ENCODE measurements at places on chromosomes 11 and 22.
A peak's percentile ranks its signal among the peaks of the same experiment; 100 is the strongest.

- DNase-seq = no peak
These were observed 39.4 kb upstream of the RBX1 start for GRCh38 chr22:40911772-40912171.

GRCh38 chr11:119195680-119196079 is 10.4 kb downstream of the NHERF4 start:
- DNase-seq = no peak

DNA sequence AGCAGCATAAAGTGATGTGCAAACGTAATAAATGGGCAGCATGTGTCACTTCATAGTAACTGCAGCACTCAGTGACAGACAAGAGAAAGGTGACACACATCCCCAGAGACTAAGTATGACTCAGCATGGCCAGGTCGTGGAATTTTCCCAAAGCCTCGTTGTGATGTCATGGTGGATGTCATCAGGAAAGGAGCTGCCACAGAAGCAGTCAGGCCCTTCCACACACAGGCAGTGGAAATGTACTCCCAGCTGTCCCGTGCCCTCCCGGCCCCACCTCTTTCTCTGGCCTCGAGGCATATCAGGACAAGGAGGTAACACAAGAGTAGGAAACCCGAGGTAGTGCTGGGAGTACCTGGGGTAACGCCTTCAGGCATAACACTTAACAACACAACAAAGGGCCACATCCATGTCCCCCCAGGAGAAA is 8.1 kb downstream of the PC start:
- no peak for DNase-seq

GRCh38 chr22:19571207-19571795 is 47.1 kb upstream of the CLDN5 start:
- DNase-seq = no peak

DNA sequence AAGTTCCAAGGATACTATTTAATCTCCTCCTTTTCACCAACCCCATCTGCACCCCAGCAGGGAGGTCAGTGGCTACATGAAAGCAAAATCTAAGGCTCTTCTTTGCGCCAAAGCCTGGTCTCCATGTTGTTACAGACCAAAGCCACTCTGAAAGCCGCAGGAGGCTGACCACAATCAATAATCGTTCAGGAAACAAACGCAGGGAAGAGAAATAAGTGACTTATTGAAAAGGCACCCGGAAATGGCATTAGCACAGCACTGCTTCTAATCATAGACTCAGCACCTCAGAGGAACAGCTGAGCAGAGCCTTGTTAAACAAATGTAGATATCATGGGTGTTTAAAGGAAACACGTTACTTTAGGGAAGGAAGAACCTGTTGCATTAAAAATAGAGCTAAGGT is 183.9 kb downstream of the KIRREL3 start:
- no peak for DNase-seq

DNA sequence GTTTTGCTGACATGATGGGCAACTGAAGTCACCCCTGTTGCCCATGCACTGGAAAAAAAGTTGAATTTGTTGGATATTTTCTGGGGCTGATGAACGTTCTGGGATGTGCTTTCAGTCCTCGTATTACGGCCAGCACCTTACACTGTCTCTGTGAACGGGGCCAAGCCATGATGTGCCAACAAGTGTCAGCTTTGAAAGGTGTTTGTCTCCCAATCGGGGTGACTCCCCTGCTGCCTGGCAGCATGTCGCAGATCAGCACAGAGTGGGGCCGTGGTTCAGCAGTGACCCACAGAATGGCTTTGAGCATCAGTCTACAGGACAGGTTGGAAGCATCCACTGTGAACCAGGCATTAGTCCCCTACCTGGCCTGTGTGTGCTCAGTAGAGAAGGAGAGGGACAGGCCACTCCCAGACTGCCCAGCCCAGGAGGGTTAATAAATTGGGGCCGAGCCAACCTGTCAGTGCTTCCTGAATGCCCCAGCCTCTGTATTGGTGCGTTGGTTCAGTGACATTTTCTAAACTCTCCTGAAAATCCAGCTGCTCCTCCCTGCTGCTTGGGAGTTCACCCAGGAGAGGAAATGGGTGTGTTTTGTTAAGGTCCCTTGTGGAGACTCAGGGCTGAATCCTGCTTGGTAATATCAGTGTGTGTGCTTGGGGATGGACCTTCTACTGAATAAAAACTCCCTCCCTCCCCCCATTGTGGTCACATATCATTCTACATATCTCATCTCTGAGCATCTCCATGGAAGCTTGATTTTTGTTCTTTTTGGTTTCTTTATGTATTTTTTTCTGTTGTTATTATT is 50.7 kb upstream of the TTC12 start:
- no peak for DNase-seq

DNA sequence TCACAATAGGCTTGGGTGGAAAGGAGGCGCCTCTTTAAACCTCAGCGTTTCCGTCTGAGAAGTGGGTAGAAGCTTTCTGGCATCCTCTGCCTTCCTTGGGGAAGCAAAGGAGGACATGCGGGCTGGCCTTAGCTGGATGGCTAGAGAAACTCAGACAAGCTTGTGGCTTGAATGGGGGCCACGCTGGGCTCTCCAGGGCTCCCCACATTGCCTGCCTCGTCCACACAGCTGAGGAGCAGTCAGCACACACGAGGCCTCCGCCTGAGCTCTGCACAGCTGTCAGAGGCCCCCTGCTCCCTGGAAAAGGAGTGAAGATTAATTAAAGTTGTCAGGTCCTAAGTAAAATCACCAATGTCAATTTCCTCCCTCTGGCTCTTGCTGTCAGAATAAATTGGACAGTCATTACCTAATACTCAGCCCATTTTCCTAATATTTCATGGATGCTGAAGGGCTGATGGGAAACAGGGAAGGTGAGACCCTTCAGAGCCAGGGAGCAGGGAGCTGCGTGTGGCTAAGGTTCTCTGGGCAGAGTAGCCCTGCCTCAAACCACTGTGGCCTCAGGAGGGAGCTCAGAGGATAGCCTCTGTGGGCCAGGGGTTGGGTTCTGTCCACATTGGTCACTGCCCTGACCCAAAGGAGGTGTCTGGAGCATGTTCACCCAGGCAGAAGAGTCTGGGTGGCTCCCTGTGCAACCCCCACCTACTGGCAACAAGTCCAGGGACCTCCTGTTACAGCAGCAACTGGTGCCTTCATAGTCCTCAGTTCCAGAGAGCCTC is 118.3 kb upstream of the CD82 start:
- no peak for DNase-seq

GRCh38 chr11:66568124-66568916 is at the start of gene CTSF:
Gene CTSF, minus strand, starts transcription at chr11:66568606. Its CDS starts 120 bp downstream, at chr11:66568486.
- DNase-seq = peak; percentile 64

GRCh38 chr11:95417832-95418231 is 186.8 kb upstream of the SESN3 start:
- no peak for DNase-seq

DNA sequence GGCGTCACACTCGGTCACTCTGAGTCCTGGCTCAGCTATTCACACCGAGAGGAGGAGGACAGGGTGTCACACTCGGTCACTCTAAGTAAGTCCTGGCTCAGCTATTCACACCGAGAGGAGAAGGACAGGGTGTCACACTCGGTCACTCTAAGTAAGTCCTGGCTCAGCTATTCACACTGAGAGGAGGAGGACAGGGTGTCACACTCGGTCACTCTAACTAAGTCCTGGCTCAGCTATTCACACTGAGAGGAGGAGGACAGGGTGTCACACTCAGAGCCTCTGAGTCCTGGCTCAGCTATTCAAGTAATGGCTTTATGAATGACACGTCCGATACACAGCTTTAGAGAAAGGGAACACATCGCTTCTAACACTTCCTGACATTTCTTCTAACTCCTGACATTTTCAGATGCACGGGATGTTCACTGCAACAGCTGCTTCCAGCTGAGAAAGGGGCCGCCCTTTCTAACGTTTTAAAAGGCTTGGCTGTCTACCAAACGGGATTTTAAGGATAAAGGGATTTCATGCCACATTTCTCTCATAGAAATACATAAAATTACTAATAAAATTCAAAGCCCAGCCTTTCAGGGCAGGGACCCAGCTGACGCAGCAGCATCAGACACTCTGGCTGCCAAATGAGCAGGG is 28.1 kb downstream of the DRD4 start:
- no peak for DNase-seq

DNA sequence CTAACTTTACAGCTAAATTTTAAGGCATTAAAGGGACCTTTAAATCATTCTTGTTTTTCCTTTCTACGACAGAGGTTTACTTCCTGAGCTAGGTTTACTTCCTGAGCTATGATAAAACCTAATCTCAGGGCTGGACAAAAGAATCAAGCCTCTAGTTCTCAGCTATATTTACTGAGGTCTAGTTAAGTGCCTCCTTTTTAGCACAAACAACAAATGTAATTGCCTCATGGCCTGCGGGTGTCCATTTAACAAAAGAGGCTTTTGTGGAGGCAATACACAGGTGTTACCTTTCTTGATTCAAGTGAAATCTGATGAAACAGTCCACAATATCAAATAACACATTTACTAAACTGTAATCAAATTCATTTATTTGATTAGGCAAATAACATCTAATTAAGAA is 67.3 kb downstream of the IMMP1L start:
- DNase-seq = no peak

- no peak for DNase-seq
These were observed 57.9 kb downstream of the NECTIN1 start for GRCh38 chr11:119671051-119671450.

DNA sequence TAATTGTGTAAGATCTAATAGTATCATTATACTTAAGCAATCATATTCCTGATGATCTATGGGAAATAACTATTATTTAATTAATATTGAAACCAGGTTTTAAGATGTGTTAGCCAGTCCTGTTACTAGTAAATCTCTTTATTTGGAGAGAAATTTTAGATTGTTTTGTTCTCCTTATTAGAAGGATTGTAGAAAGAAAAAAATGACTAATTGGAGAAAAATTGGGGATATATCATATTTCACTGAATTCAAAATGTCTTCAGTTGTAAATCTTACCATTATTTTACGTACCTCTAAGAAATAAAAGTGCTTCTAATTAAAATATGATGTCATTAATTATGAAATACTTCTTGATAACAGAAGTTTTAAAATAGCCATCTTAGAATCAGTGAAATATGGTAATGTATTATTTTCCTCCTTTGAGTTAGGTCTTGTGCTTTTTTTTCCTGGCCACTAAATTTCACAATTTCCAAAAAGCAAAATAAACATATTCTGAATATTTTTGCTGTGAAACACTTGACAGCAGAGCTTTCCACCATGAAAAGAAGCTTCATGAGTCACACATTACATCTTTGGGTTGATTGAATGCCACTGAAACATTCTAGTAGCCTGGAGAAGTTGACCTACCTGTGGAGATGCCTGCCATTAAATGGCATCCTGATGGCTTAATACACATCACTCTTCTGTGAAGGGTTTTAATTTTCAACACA is 6.4 kb downstream of the BIRC3 start:
- DNase-seq = no peak

DNA sequence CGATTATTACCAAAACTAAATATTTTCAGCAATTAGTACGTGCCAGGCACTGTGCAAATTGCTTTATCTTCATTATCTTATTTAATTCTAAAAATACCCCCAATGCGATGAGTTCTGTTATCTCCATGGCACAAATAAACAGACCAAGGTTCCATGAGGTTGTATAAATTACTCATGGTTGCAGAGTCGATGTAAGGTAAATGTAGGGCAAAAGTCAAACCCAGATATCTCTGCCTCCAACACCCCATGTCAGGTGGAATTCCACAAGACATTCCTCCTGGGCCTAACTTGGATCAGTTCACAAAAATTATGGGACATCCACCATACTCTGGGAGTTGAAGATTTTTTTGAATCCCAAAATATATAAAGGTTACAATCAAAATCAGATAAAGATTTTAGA is 43.7 kb downstream of the ISX start:
- no peak for DNase-seq

- no peak for DNase-seq
These were observed 7.8 kb upstream of the NAA40 start for GRCh38 chr11:63931045-63931444.

DNA sequence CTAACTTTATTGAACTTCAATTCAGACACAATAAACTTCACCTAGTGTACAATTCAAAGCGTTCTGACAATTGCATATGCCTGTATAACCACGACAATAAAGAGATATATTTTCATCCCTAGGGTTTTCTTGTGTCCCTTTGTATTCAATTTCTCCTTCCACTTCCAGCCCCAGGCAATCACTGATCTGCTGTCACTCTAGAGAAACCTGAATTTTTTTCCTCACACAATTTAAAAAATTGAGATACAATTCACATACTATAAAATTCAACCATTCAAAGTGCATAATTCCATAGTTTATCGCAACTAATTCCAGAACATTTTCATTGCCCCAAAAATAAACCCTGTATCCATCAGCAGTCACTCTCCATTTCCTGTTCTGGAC is 116.6 kb downstream of the MRTFA start:
- DNase-seq = no peak

DNA sequence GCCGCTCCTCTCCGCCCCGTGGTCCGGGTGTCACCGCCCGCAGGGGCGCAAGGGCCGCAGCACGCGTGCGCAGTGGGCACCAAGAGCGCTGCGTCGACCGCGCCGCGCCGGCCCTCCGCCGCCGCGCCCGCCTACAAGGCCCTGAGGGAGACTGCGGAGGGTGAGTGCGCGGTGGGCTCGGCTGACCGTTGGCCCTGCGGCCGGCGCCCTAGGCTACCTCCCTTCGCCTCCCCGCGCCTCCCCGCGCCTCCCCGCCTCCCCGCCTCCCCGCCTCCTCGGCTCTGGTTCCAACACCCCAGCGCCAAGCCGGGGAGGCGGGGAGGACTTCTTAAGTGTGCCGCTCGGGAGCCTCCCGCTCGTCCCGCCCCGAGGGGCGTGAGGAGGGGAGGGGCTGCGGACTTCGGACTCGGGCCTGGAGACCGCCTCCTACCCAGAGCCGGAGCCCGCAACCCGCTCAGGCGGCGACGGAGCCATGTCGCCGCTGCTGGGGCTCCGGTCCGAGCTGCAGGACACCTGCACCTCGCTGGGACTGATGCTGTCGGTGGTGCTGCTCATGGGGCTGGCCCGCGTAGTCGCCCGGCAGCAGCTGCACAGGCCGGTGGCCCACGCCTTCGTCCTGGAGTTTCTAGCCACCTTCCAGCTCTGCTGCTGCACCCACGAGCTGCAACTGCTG is at the start of gene AQP11:
AQP11 (plus strand) TSS at position 433 of the 673 bp plus-strand sequence; CDS start at position 473, 40 bp downstream.
- DNase-seq = peak; percentile 36

- peak; percentile 81 for DNase-seq
These were observed at the start of gene SAC3D1 for GRCh38 chr11:65040847-65041622. Gene SAC3D1, plus strand, starts transcription at chr11:65041210. Its CDS starts 83 bp downstream, at chr11:65041293.

DNA sequence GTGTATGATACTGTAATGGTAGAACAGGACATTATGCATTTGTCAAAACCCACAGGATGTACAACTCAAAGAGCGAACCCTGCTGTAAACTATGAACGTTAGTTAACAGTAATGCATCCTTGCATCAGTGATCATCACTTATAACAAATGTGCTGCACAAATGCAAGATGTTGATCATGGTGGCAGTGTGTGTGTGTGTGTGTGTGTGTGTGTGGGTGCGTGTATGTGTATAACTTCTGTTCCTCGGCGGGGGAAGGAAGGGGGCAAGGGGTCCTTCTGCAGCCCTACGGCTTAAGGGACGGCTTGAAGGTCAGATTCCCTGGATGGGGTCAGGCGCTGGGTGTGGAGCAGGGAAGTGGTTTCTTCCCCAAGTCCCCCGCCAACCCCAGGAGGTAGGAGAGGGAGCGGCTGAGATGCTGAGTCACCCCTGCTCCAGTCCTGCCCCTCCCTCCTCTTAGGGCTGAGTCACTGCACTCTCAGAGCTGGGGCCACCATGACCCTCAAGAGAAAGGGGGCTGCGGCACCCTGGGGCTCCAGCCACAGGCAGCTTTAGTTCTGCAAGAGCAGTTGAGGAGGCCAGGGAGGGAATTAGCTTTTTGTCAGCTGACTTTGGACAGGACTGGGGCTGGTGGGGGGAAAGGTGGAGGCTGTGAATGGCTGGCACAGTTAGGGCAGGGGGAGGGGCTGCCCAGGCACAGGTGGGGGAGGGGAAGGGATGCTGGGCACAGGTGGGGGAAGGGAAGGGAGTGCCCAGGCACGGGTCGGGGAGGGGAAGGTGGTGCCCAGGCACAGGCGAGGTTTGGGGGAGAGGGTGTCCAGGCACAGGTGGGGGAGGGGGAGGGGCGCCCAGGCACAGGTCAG is 8.8 kb upstream of the CTSD start:
- no peak for DNase-seq

All from activated naive CD4-positive, alpha-beta T cell (primary cell).